Keratinocyte (primary cell): ENCODE measurements at places on chromosomes 2 and 18. TPM values are rescaled to one million over a fixed set of nuclear protein-coding genes. Genes with fewer than 3 reads are reported as not detected.

GRCh38 chr2:25596516-25597244 is 76.7 kb downstream of the DTNB start:
- no peak for DNase-seq
- no peaks in the 10 kb centered on the region for H3K27me3 ChIP-seq
- H3K4me3 ChIP-seq, result no peak overlapping the region
- H3K27ac ChIP-seq, result no peak overlapping the region
- no peaks in the 10 kb centered on the region for H3K4me1 ChIP-seq

DNA sequence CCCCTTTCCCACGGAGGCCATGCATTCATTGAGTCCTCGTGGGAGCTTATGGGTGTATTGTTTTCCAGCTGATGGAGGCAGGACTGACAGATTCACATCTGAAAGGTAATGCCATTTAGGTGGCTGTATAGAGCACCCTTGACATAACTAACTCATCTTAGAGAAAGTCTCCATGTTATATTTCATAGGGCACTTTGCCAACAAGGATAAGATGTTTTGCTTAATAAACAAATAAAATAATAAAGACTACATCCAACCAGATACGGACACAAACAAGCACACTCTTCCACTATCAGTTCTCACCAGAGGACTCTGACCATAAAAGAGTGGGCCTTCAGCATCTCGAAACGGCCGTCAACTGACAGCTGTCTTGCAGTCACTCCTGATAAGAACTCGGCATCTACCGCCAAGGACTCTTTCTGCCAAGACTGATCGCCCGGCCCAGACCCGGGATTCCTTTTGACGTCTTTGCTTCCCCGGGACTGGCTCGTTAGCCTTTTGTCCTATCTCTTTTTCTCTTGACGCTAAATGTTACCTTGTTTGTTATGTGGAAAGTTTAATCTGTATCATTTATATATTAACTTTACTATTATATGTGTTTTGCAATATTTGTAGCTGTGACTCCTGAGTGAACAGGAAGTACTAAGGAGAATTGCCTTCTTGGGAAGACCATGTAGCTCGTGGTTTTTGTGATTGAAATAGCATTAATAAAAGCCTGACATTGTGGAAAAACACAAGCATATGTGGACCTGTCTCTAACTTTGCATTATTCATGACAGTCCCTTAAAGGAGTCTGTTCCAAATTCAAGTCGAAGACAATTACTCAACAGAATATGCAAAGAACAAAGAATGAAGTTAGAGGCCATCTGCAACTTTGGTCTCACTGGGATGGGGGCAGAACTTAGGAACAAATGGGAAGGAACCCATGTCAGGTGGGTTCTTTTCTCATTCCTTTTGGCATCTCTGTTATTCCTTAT is 195.1 kb downstream of the LPIN1 start:
- no peaks in the 10 kb centered on the region for H3K27me3 ChIP-seq
- no peaks in the 10 kb centered on the region for H3K36me3 ChIP-seq
- no peak overlapping the region for H3K4me3 ChIP-seq
- H3K27ac ChIP-seq, result no peak overlapping the region
- peaks cover 17% of the 10 kb centered on the region for H3K4me1 ChIP-seq
- DNase-seq, result no peak

DNA sequence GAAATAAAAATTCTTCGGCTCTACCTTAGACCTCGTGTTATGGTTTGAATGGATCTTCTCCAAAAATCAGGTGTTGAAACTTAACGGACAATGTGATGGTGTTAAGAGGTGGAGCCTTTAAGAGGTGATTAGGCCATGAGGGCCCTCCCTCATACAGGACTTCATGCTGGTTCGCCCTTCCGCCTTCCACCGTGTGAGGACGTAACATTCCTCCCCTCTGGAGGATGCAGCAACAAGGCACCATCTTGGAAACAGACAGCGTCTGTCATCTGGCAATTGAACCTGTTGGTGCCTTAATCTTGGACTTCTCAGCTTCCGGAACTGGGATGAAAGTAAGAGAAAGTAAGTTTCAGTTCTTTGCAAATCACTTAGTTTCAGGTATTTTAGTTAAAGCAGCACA is 126.3 kb upstream of the SPRED2 start:
- no peaks in the 10 kb centered on the region for H3K36me3 ChIP-seq
- no peaks in the 10 kb centered on the region for H3K4me1 ChIP-seq
- no peak overlapping the region for H3K27ac ChIP-seq
- no peaks in the 10 kb centered on the region for H3K27me3 ChIP-seq

- no peak for DNase-seq
- H3K4me1 ChIP-seq, result no peaks in the 10 kb centered on the region
Observed at GRCh38 chr2:177930916-177931315, 141.7 kb downstream of the PDE11A start.

DNA sequence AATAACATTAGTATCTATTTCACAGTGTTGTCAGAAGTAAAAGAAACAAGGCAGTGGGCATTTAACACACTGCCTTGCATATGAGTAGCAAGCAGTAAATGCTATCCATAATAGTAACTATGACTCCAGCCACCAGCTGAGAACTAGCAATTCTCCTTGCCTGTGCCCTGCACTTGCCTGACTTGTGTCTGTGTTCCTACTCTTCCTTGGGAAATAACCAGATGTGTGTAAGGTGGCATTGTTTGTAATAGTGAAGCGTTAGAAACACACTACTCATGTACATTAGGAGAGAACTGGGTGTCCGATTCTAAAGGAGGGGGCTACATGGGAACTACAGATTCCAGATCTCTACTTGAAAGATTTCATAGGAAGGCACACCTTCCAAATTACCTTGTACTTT is 197.8 kb downstream of the STK39 start:
- no peaks in the 10 kb centered on the region for H3K36me3 ChIP-seq
- H3K27ac ChIP-seq, result no peak overlapping the region
- no peaks in the 10 kb centered on the region for H3K27me3 ChIP-seq
- DNase-seq, result no peak

DNA sequence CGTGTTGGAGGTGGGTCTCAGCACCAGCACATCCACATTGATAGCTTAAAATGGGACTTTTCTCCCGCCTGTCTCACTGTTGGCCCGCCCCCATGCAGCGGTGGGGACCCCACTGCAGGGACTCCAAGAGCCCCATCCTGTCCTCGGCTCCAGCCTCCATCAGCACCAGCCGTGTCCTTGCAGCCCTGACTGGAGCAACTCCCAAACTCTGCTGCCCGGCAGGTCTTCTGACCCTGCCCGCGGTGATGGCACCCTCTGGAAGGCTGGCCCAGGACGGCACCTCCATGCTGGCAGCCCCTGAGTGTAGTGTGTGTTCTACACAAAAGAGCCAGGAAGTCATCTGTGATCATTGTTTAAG is 41.6 kb upstream of the KCNG2 start:
- peaks cover 11% of the 10 kb centered on the region for H3K36me3 ChIP-seq
- H3K27me3 ChIP-seq, result no peaks in the 10 kb centered on the region
- no peaks in the 10 kb centered on the region for H3K4me1 ChIP-seq
- no peak overlapping the region for H3K27ac ChIP-seq

GRCh38 chr18:4636967-4637366 is 181.9 kb upstream of the DLGAP1 start:
- no peaks in the 10 kb centered on the region for H3K4me1 ChIP-seq
- no peak overlapping the region for H3K27ac ChIP-seq
- no peak overlapping the region for H3K4me3 ChIP-seq
- H3K27me3 ChIP-seq, result no peaks in the 10 kb centered on the region
- no peak for DNase-seq

DNA sequence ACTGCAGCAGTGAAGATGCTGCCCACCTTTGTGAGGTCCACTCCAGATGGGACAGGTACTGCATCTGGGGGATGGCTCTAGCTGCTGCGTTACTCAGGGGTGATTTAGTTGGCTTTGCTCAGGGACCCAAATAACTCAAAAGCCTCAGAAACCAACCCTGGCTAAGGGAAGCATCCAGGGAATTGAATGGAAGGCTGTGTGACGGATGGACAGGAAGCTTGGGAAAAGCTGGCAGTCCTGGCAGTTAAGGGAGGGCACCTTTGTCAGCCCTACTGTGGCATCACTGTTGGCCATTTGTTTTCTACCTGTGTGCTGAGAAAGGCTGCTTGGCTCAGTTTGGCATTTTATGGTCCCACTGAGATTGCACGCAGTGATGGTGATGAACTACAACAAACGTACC is 20.5 kb downstream of the HK2 start:
- no peak overlapping the region for H3K27ac ChIP-seq
- H3K36me3 ChIP-seq, result peaks cover 37% of the 10 kb centered on the region
- no peaks in the 10 kb centered on the region for H3K27me3 ChIP-seq
- peaks cover 20% of the 10 kb centered on the region for H3K4me1 ChIP-seq
- no peak for DNase-seq

GRCh38 chr18:37544713-37545112 is 20.9 kb downstream of the CELF4 start:
- H3K27ac ChIP-seq, result no peak overlapping the region
- no peak overlapping the region for H3K4me3 ChIP-seq
- peaks cover 4% of the 10 kb centered on the region for H3K27me3 ChIP-seq
- no peaks in the 10 kb centered on the region for H3K4me1 ChIP-seq

DNA sequence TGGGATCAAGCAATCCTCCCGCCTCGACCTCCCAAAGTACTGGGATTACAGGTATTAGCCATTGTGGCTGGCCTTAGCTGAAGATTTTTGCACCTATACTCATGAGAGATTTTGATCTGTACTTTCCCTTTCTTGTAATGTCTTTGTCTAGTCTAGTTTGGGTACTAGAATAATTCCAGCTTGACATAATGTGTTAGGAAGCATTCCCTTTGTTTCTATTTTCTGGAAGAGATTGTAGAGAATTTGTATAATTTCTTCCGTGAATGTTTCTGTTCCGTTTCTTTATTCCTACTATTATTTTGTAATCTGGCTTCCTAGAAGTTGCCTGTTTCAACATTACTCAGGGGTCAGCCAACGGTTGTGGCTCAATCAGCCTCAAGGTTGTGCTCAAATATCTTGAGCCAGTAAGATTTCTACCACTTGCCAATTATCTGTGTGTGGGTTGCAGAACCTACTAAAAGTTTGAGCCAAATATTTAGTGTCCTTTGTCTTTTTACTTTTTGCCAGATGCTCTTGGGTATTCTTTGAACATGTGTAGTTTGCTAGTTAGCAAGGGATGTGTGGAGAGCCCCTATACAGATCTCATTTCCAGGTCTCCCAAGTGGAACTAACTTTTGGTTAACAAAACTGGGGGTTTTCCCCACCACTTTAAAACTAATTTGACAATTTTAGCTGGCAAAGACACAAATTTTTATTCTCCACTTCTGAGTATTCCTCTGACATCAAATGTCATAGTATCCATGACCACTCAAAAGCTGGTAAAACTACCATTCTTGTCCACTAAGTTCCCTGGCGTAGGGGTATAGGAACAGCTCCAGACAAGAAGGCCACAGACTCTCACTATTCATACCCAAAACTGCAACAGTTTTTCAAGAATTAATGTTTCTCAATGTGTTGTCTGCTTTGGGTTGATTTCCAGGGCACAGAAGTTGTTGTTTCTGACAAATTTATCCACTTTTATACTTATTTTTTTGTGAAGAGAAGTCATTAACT is 42.8 kb upstream of the BAZ2B start:
- no peak overlapping the region for H3K27ac ChIP-seq
- no peaks in the 10 kb centered on the region for H3K36me3 ChIP-seq
- DNase-seq, result no peak
- no peak overlapping the region for H3K4me3 ChIP-seq
- H3K27me3 ChIP-seq, result no peaks in the 10 kb centered on the region

DNA sequence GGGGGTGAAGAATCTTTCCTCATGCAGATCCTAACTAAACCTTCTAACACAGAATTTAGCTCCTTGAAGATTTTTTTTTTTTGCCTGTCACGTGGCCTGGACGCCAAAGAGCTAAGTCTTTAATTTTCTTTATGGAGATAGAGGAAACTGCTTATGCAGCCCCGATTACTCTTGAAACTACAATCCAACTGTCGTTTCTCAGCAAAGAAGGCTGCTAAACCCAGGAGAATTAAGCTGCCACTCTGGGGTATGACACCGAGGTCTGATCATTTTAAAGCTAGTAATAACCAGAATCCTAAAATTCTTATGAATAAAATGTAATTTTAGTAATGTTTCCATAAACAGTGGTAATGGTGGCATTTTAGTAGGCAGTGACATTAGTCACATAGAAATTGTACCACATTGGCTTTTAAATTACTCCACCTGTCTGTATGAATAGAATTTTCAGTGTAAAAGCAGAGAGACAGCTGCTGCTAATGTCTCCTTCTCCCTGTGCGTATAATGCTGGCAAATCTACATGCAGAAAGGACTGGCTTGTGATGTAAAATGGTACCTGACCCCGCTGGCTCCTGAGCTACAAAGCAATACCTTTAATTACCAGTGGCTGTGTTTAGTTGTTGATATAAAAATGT is 86.5 kb downstream of the MEIS1 start:
- no peak overlapping the region for H3K4me3 ChIP-seq
- H3K4me1 ChIP-seq, result no peaks in the 10 kb centered on the region
- no peak overlapping the region for H3K27ac ChIP-seq

DNA sequence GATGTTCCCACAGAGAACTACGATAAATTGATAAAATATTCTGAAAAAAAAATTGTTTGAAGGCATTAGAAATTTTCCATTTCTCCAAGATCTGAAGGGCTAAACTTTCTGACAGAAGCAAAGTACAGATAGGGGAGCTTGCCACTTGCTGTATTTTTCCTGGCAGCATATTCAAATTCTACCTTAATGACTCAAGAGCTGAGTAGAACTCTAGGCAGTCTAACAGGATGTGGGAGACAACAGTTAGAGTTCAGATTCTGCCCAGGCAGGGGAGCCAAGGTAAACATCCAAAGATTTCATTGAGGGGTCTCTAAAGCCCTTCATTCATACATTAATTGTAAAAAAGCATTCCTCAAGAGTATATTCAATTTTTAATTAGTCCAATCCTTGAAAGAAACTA is 46.0 kb upstream of the RIT2 start:
- no peak overlapping the region for H3K4me3 ChIP-seq
- no peaks in the 10 kb centered on the region for H3K36me3 ChIP-seq
- H3K4me1 ChIP-seq, result no peaks in the 10 kb centered on the region
- no peak for DNase-seq

GRCh38 chr2:45771261-45771660 is 119.8 kb downstream of the PRKCE start:
- no peak for DNase-seq
- H3K4me3 ChIP-seq, result no peak overlapping the region
- H3K4me1 ChIP-seq, result no peaks in the 10 kb centered on the region
- no peaks in the 10 kb centered on the region for H3K36me3 ChIP-seq
- no peaks in the 10 kb centered on the region for H3K27me3 ChIP-seq
- H3K27ac ChIP-seq, result no peak overlapping the region

DNA sequence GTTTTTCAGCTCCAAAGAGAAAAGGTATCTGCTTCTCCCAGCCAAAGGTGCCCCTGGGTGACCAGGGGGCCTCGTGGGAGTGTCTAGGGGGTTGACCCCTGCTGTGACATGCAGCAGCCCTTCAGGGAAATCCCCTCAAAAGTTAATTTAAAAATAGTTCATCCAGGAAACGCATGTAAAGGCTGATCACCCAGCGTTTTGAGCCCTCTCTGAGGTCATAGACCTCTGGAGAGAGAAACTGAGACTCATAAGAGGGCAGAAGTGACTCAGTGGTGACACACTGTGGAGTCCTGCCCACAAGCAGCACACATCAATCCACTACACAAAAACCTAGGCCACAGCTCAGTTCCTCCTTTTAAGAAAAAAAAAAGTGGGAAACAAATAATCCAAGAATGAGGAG is 11.9 kb downstream of the GAL3ST2 start:
- peaks cover 2% of the 10 kb centered on the region for H3K4me1 ChIP-seq
- no peaks in the 10 kb centered on the region for H3K36me3 ChIP-seq
- no peak overlapping the region for H3K27ac ChIP-seq

The TYMS gene
- polyA plus RNA-seq, result 15.0 to 68.4 TPM (median 39.9 TPM) in 3 replicates

The VWA3B gene
- 0.05 to 0.24 TPM in 2 of 3 replicates, not detected in the other for polyA plus RNA-seq

The IKZF2 gene
- polyA plus RNA-seq, result 7.1 to 12.3 TPM (median 8.2 TPM) in 3 replicates

The DUSP19 gene
- polyA plus RNA-seq, result 0.39 to 1.1 TPM (median 0.73 TPM) in 3 replicates

The CSRNP3 gene
- 0.61 to 0.88 TPM (median 0.87 TPM) in 3 replicates for polyA plus RNA-seq

The MLPH gene
- 0.67 to 1.8 TPM (median 1.0 TPM) in 3 replicates for polyA plus RNA-seq

The MBP gene
- polyA plus RNA-seq, result 30.7 to 38.7 TPM (median 35.6 TPM) in 3 replicates
